RPMI7951 (cell line): ENCODE measurements at places on chromosomes 16 and 17.

DNA sequence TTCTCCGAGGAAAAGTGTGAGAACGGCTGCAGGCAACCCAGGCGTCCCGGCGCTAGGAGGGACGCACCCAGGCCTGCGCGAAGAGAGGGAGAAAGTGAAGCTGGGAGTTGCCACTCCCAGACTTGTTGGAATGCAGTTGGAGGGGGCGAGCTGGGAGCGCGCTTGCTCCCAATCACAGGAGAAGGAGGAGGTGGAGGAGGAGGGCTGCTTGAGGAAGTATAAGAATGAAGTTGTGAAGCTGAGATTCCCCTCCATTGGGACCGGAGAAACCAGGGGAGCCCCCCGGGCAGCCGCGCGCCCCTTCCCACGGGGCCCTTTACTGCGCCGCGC lies at the start of gene ERBB2:
TSS of gene ERBB2 (plus strand) at position 247 of the 330 bp plus-strand sequence. CDS start 175 bp downstream, outside the sequence.
- peak; percentile 72 for DNase-seq

- DNase-seq: no peak
Measured at GRCh38 chr16:85816159-85816558, 16.7 kb downstream of the COX4I1 start.

DNA sequence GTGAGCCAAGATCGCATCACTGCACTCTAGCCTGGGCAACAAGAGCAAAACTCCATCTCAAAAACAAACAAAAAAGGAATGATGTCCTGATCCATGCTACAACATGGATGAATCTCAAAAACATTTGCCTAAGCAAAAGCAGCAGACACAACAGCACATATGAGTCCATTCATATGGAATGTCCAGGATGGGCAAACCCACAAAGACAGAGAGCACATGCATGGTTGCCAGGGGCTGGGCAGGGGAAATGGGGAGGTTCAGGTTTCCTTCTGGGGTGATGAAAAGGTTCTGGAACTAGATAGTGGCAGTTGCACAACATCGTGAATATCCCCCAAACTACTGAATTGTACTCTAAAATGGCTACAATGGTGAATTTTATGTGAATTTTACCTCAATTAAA lies 35.3 kb upstream of the RAI1 start:
- DNase-seq: no peak

- peak; percentile 65 for DNase-seq
Measured at GRCh38 chr17:29747660-29748059, 124.9 kb upstream of the CORO6 start.

DNA sequence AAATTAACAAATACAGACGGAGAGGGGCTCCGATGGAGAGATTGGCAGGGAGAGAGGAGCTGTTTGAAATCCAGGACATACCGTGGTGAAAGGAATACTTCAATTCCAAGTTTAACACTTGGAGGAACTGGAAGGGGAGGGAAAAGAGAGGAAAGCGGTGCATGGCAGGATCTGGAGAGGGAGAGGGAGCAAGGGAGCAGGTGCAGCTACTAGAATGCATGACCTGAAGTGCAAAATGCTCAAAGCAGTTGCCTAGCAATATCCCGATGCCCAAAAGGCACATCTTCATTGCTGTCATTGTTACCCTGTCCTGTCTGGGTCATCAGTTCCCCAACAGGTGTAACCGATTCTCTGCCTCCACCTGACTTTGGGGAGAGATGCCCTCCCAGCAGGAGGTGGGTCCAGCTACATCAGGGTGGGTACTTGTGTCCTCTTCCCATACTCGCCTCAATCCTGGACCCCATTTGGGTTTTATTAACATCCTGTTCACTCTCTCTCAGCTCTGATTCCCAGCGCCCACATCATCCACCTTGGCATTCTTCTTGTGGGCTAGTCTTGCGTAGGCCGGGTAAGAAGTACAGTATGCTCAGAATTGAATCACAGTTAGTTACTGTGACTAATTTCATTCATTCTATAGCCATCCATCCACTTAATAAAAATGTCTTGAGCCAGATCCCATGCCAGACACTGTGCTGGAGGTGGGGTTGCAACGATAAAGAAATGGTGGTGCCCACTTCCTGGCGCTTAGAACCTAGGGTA lies 37.4 kb upstream of the EMP2 start:
- DNase-seq: no peak

DNA sequence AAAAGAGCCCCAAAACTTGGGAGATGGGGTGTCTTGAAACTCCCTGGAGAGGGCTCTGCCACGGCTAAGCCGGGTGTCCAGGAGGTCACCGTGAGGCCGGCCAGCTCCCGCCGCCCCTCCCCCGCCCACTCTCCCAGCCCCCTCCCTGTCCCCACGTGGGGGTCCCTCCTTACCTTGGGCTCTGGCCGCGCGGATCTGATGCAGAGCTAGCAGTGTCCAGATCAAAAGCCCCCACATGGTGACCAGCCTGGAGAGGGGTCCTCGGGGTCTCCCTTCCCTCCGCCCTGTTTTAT lies 447 bp downstream of the SDK2 start:
- no peak for DNase-seq

DNA sequence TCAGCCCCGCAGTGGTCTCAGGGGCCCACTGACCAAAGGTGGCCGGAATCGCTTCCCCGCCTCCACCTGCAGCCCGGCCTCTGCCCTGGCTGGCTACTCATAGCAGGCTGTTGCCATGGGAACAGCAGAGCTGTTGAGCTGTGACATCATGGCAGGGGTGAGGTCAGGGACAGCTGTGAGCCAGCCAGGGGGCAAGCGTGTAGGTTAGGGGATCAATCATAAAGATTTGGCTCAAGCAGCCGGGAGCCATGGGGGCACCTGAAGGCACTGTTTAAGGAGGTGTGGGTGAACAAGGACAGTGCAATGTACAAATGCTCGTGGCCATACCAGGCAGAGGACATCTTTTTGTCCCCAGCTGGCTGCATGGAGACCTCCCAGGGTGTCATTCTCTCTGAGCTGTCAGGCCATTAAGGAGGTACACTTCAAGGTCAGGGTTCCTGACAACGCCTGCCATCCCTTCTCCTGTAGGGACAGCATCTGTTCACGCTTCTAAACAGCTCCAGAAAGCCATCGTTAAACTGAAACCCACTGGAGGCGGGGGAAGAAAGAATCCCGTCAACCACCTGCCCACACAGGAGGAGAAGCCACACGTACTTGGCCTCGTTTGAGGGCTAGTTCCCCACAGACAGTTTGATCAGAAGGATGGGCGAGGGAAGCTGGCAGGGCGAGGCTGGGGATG lies at the start of gene CEP295NL:
TSS of gene CEP295NL (minus strand) at position 101 of the 679 bp plus-strand sequence. CDS start 1,373 bp downstream, outside the sequence.
- no peak for DNase-seq

- peak; percentile 97 for DNase-seq
Measured at GRCh38 chr17:49146620-49147306, 14.2 kb downstream of the B4GALNT2 start.

- DNase-seq: peak; percentile 83
Measured at GRCh38 chr17:55722742-55723487, at the start of gene TMEM100. TMEM100 (minus strand) TSS chr17:55722864; CDS start chr17:55721070, 1,794 bp downstream.

GRCh38 chr16:23496821-23497542 lies 13.3 kb downstream of the GGA2 start:
- peak; percentile 11 for DNase-seq

DNA sequence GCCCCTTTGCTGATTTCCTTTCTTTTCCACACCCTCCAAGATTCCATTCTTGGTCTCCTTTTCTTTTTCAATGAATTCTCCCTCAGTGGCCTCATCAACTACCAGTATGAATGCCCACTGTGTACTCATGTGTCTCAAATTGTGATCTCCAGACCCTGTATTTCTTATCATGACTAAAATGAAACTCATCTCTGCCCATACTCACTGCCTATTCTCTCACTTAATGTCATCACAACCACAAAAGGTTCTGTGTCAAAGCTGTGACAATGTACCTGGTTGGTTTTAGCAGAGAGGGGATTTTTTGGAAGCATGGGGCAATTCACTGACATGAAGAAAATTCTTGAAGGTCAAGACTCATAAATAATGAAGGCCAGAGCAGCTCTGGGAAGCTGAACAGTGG lies 11.5 kb upstream of the TBX4 start:
- no peak for DNase-seq

DNA sequence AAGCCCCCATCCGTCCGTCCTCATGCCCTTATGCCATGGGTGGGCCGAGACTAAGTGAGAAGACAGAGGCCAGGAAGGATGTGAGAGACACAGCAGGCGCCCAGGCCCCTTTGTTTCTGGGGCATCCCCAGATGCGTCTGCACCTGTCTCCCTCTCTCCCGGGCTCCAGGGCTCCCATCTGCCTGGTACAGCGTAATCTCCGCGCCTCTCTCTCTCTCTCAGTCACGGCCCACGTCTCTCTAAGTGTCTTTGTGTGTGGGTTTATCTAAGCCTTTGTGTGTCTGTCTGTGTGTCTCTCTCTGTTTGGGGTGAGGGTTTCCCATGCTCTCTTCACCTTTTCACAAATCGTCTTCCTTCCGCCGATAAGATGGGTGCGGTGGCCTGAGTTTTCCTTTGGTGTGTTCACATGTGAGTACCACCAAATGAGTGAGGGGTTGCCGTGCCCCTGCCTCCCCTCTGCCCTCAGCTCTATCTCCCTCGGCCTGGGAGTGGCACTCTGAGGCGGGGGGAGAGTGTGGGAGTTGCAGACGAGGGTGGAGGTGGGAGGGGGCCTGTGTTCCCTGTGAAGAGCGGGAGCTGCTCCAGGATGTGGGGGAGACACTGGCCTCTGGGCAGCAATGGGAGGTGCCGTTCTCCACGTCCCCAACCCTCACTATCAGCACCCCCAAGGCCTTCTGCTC lies 25.8 kb upstream of the ABCC3 start:
- DNase-seq: no peak

DNA sequence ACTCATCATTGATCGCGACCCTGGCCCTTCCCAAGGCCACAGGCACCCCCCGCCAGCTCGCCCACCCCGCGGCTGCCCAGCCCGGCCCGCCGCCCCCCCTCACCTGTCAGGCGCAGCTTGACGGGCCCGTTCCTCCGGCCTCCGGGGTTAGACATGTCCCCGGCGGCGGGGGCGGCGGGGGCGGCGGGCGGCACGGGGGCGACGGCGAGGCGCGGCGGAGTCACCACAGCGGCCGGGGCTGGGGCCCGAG lies 456 bp downstream of the SMURF2 start:
- DNase-seq: no peak

GRCh38 chr17:49001671-49002070 lies 4.5 kb downstream of the IGF2BP1 start:
- DNase-seq: no peak

GRCh38 chr17:47998044-47998443 lies 27.1 kb downstream of the CDK5RAP3 start:
- no peak for DNase-seq

DNA sequence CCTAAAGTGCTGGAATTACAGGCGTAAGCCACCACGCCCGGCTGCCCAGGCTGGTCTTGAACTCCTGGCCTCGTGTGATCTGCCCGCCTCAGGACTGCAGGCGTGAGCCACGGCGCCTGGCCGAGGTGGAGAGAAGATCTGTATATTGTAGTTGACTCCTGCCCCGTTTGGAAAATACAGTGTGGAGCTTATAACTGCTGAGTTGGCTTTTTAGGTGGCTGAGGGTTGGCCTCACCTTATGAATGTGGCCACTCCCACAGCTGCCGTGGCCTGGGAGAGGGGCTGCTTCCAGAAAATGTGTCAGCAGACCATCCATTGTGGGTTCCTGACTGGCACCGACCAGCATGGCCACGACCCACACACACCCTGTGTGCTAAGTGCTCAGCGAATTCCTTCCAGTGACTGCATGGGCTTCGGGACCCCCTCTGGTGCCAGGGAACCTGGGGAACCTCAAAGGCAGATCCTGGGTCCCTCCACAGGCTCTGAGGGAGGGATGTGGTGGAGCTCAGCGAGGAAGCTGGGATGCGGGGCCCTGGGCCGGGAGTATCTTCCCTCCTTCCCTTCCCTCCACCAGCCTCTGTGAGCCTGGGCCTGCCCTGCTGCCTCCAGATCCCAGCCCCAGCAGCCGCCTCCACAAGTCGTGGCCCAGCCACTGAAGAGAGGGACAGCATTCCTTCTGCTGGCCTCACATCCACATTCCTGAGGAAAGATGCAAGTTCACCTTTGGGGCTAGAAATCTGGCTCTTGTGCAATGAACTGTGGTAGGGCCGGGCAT lies 10.9 kb upstream of the RAB11FIP3 start:
- no peak for DNase-seq

DNA sequence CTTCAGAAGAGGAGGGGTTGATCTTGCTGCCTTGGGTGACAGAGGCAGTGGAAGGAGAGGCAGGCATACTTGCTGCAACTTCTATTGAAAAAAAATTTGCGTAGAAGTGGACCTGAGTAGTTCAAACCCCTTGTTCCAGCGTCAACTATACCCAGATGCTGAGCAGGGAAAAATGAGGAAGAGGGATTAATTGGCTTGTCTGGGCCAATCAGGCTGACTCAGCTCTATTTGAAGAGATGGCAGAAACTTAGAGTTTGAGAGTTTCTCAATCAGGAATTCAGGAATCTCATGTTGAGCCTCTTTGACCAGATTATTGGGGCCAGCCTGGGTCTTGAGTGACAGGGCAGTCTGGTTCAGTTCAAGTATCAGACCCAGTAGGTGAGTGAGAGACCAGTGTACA lies 17.6 kb downstream of the CASC3 start:
- no peak for DNase-seq

GRCh38 chr16:26816266-26816665 lies 250.5 kb upstream of the C16orf82 start:
- peak; percentile 1 for DNase-seq

DNA sequence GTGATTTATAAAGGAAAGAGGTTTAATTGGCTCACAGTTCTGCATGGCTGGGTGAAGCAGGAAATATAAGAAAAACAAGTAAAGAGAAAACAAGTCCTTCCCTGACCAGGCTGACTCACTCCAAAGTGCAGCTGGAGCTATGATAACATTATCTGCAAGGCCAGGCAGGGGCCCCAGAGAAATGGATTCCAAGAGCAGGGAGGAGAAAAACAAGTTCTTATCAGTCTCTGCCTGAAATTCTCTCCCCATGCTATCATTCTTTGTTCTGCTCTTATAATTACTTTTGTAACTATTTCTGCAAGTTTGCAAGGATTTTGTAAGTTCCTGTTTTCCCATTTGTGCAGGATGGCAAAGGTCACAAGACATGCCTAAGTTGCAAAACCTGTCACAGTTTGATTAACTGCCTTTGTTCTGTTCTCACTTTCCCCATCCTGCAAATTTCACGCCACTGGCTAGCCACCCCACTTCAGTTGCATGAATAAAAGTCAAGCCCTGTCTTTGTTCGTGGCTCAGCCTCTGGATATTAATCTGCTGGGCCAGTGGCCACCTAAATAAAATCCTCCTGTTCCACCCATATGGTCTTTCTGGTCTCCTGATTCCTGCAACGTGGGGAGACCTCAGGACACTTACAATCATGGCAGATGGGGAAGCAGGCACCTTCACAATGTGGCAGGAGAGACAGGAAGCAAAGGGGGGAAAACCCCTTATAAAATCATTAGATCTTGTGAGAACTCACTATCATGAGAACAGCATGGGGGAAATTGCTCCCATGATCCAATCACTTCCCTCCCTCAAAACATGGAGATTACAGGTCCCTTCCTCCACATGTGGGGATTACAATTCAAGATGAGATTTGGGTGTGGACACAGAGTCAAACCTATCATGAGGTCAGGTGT lies 13.1 kb downstream of the ABCA9 start:
- DNase-seq: peak; percentile 54

GRCh38 chr17:3903881-3904290 lies 11.0 kb upstream of the CAMKK1 start:
- no peak for DNase-seq

- no peak for DNase-seq
Measured at GRCh38 chr17:4043862-4044261, 79.6 kb upstream of the ATP2A3 start.
